ENCODE measurements at places on chromosomes 13 and 19. TPM values are rescaled to one million over a fixed set of nuclear protein-coding genes. Genes with fewer than 3 reads are reported as not detected.
A peak's percentile ranks its signal among the peaks of the same experiment; 100 is the strongest.

Gene ZNF586
- total RNA-seq = 22.9 TPM

Gene CYP4F8
- under 0.01 TPM for total RNA-seq

- DNase-seq = peak; percentile 13
These were observed 9.8 kb downstream of the SIGLEC10 start for GRCh38 chr19:51407511-51408131.

GRCh38 chr19:38655148-38655824 is 7.8 kb downstream of the ACTN4 start:
- no peak for DNase-seq

DNA sequence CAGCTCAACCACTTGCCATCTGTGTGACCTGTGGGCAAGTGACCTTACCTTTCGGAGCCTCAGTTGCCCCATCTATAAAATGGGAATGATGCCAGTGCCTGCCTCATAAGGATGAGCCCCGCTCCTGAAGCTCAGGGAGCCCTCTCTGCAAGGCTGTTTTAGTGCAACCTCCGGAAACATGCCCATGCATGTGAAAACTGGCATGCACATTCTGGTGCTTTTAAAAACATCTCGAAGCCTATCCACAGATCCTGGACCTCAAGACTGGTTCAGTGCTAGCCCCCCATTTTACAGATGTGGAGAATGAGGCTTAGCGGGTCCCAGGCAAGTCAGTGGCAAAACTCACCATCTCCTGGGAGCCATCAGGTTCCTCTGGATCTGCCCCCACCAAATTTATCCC is 5.6 kb downstream of the CADM4 start:
- DNase-seq = no peak

DNA sequence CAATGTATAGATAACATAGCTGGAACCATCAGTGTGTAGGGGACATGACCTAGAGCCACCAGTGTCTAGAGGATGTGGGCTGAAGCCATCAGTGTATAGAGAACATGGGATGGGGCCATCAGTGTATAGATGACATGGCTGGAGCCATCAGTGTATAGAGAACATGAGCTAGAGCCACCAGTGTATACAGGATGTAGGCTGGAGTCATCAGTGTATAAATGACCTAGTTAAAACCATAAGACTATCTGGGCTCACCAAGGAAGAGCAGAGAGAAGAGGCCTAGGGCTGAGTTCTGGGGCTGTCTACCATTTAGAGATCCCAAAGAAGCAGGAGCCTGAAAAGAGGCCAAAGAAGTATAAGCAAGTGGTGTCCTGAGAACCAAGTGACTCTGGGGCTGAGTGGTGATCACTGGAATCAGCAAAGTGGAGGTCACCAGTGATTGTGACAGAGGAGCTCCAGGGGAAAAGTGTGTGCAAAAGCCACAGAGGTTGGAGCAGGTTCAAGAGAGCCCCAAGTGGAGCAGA is 41.0 kb downstream of the RFX2 start:
- no peak for DNase-seq
